ENCODE measurements at places on chromosomes 12 and 14. TPM values are rescaled to one million over a fixed set of nuclear protein-coding genes. Genes with fewer than 3 reads are reported as not detected.

The BICD1 gene
- 54.9 TPM for total RNA-seq

The CCDC196 gene
- not detected for total RNA-seq

The TMCC3 gene
- total RNA-seq, result 21.7 TPM

The PAH gene
- not detected for total RNA-seq

The OAS3 gene
- total RNA-seq, result 18.8 TPM

The SLC25A21 gene
- 1.3 TPM for total RNA-seq

The CERS5 gene
- total RNA-seq, result 53.9 TPM

The SVOP gene
- not detected for total RNA-seq

The CEP290 gene
- total RNA-seq, result 12.6 TPM

The ANKRD33 gene
- not detected for total RNA-seq

The CLEC4D gene
- total RNA-seq, result not detected

The CCDC197 gene
- total RNA-seq, result not detected

The GYS2 gene
- total RNA-seq, result not detected

The FAM181A gene
- not detected for total RNA-seq

The IL22 gene
- total RNA-seq, result not detected

The PPP1CC gene
- total RNA-seq, result 69.5 TPM

All from bladder microvascular endothelial cell (primary cell).